ENCODE measurements at places on chromosomes 2 and 18.

GRCh38 chr2:144181001-144181400, 338.9 kb downstream of the ZEB2 start:
- DNase-seq: no peak

- DNase-seq: no peak
Observed at GRCh38 chr2:85725451-85725850, 28.3 kb upstream of the ATOH8 start.

- no peak for DNase-seq
Observed at GRCh38 chr18:55102501-55102900, 143.2 kb upstream of the CCDC68 start.

DNA sequence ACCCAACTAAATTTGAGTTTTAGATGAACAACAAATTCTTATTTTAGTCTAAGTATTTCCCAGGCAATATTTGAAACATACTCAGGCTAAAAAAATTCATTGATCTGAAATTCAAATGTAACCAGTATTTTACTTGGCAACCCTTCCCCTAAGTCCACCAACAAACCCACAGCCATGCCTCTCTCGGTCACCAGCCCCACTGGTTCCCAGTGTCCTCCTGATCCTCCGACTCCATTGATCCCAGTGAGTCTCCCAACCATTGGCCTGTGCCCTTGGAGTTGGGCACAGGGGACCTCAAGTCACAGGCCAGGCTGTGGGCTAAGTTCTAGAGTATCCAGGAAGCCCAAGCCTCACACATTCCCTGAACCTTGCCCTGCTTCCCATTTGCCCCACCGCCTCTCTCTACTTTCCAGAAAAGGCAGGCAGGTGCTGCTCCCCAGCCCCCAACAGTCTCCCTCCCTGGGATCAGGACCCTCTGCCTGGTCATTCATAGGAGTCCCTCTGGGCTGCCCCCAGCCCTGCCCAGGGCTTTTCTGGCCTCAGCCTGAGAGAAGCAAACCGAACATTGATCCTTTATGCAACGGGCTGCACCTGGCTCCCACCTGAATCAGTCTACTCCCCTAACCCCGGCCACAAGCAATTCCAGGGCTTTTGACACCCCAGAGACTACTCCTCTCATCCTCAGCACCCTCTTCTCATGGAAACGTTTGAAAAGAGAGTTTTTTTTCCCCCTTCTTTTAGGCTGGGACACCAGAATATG, 81.3 kb downstream of the HS1BP3 start:
- no peak for DNase-seq

DNA sequence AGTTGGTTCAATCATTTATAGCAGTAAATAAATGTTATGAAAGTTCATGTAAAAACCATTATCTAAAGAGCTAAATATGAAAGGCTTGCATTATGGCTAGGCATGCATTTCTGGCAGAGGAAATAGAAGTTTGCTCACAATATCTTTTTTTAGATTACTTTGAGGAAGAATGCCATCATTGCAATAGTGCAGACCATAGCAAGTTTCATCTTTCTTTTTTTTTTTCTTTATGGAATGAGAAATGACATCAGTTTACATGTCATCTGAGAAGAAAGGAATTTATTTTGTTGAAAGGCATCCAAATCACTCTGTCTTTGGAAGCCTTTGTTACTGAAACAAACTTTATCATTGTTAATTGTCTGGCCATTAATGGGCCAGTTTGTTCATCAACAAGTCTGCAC, 74.5 kb upstream of the NCKAP5 start:
- no peak for DNase-seq
